ENCODE measurements at places on chromosomes 16 and 17. TPM values are rescaled to one million over a fixed set of nuclear protein-coding genes. Genes with fewer than 3 reads are reported as not detected.
A peak's percentile ranks its signal among the peaks of the same experiment; 100 is the strongest.

DNA sequence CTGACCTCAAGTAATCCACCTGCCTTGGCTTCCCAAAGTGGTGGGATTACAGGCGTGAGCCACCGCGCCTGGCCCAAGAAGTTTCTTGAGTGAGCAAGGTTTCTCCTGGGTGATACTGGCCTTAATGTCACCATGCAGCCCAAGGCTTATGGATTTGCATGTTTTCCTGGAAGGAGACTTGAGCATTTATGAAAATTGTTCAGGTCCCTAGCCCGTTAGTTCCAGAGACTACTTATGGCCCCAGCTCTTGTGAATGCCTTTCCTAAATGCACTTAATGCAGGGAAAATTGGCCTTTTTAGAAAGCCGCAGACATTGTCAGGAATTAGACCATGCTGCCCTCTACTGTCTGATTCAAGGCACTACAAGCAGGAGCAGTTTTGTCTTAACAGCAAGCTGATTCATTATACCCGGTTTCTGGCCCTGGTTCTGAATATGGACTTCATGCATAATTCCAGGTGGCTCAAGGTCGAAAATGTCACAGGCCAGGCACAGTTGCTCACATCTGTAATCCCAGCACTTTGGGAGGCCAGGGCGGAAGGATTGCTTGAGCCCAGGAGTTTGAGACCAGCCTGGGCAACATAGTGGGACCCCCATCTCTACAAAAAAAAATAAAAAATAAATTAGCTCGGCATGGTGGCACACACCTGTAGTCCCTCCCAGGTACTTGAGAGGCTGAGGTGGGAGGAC lies 91.3 kb downstream of the SNX29 start:
- H3K27ac ChIP-seq: no peak overlapping the region
- no peaks in the 10 kb centered on the region for H3K27me3 ChIP-seq
- H3K36me3 ChIP-seq: no peaks in the 10 kb centered on the region

GRCh38 chr16:8962393-8963009 lies 1.2 kb downstream of the USP7 start:
- H3K27me3 ChIP-seq: no peaks in the 10 kb centered on the region
- H3K36me3 ChIP-seq: no peaks in the 10 kb centered on the region
- H3K4me1 ChIP-seq: no peaks in the 10 kb centered on the region
- no peak overlapping the region for H3K27ac ChIP-seq

GRCh38 chr16:74768239-74768638 lies 6.4 kb downstream of the FA2H start:
- no peak for DNase-seq
- no peaks in the 10 kb centered on the region for H3K36me3 ChIP-seq
- H3K27me3 ChIP-seq: no peaks in the 10 kb centered on the region
- H3K4me3 ChIP-seq: no peak overlapping the region

Gene SDR42E2
- not detected for polyA plus RNA-seq

GRCh38 chr17:9512323-9513168 lies 63.1 kb downstream of the STX8 start:
- no peak for DNase-seq
- H3K36me3 ChIP-seq: no peaks in the 10 kb centered on the region
- H3K4me3 ChIP-seq: no peak overlapping the region
- H3K27ac ChIP-seq: no peak overlapping the region

Gene PPP1R27
- 0.41 TPM for polyA plus RNA-seq

DNA sequence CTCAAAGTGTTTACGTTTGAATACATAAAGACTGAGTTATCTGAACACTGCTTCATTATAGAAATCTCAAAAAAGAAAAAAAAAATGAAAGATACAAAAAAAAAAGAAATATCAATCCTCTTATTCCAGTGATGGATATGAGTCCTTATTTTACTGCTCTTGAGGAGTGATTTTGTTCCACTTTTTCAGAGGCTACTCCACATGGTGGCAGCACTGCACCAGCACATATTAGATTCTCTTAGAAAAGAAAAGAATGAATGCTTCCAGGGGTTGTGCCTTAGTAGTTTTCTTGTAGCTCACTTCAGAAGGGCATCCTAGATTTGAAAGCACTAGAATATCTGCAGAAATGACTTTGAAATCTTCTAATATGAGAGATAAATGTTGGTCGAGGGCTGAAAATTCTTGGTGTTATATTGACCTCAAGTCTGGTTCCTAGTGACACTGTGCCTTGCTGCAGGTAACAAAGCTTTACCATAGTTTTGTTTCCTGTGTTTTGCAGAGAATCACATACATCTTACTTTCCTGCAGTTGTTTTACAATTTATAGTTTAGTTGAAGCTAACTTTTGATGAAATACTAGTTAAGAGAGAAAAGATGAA lies 25.9 kb downstream of the AP2B1 start:
- no peak overlapping the region for H3K4me3 ChIP-seq
- no peaks in the 10 kb centered on the region for H3K27me3 ChIP-seq
- no peaks in the 10 kb centered on the region for H3K4me1 ChIP-seq

Gene GRB7
- 0.75 TPM for polyA plus RNA-seq

- H3K27me3 ChIP-seq: no peaks in the 10 kb centered on the region
- no peak overlapping the region for H3K4me3 ChIP-seq
- H3K36me3 ChIP-seq: no peaks in the 10 kb centered on the region
- H3K4me1 ChIP-seq: no peaks in the 10 kb centered on the region
Observed at GRCh38 chr16:86291491-86291890, 218.8 kb upstream of the FOXF1 start.

DNA sequence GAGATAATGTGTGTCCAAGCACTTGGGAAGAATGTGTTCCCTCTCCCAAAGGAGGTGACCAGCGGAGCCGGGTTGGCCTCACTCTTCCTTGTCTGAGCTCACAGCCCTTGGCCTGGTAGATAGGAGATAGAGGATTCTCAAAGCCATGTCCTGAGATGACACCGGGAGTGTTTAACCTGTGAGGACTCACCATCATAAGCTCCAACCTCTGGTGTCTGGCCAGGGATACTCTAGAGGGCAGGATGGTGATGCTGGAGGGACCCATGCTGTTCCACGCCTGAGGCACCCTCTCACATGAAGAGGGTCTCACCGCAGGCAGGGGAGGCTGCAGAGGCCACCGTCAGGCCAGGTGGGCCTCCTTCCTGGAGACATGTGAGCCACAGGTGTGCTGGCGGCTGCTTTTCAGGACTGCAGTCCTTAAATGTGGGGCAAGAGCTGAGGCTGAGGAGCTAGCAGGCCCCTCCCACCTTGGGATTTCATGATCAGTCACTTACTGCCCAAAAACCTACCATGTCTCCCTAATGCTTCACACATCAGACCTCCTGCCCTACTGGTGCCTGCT lies 6.6 kb upstream of the ZNF629 start:
- no peaks in the 10 kb centered on the region for H3K4me1 ChIP-seq
- H3K4me3 ChIP-seq: no peak overlapping the region
- no peak overlapping the region for H3K27ac ChIP-seq

DNA sequence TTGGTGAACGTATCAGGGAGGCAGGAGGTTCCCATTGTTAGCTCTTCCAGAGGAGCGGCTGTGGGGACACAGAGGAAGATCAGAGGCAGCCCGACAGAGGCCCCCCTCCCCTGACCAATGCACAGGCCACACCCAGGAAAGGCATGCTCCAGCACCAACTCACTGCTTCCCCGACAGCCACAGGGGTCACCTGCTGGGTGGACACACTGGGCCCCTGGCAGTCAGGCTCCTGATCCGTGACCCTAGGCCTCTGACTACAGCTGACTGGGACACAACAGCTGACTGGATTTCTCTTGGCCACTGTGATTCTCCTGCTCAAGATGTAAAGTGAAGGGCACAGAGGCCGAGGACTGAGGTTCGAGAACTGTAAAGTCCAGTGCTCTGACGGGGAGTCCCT lies 63.5 kb downstream of the IL21R start:
- H3K27me3 ChIP-seq: no peaks in the 10 kb centered on the region
- H3K4me3 ChIP-seq: no peak overlapping the region
- DNase-seq: peak; percentile 31
- peaks cover 27% of the 10 kb centered on the region for H3K36me3 ChIP-seq

Gene PDPK1
- 17.9 TPM for polyA plus RNA-seq

Measured in aorta (tissue), 5 donors.